ENCODE measurements at places on chromosomes 3 and 15.
A peak's percentile ranks its signal among the peaks of the same experiment; 100 is the strongest.

- no peak for DNase-seq
These were observed 10.7 kb upstream of the CSPG4 start for GRCh38 chr15:75723171-75723846.

DNA sequence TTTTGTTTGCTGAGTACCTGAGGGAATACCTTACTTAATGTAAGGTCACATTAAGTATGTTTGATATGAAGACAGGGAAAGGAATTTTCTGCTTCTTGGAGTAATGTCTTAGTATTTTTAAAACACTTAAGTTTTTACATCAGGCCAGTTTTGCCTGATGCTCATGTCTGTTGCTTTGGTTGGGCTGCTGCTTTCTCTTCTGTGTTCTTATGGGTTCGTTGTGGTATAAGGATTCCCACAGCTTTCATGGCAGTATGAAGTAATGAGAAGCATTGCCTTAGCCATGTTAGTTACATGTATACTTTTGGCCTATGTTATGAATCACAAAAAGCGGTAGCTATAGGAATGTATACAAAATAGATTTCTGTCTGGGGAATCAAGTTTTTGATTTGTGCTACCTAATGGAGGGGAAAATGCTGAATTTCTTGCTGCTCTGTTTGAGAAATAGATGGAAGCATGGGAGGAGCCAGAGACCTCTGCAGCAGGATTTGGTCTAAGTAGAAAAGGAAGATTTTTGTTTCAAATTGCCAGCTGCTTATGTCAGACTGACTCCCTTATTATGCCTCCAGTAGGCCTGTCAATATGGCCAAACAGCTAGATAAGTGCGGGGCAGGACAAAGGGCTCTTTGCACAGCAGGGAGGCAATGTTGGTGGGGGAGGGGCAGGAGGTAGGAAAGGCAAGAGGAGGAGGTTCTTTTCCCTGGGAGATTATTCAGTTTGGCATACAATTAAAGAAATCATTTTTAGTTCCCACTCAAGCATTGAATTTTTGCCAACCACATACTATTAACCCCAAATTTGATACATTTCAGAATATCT lies 5.2 kb downstream of the SETD5 start:
- peak; percentile 7 for DNase-seq

DNA sequence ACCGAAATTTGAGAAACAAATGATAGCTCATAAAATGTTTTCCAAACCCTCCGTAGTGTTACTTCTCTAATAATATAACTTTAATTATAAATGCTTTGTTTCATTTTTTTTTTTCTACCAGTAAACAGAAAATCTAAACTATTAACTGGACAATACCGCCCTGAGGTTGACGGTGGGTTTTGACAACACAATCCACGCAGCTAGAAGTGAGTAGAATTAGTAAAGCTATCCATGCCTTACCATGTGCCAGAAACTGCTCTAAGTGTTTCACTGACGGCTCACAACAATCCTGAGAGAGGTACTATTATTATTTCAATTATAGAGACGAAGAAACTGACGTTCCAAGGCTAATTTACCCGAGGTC lies 410 bp downstream of the NDUFAF1 start:
- no peak for DNase-seq

- no peak for DNase-seq
These were observed 198.2 kb upstream of the LMCD1 start for GRCh38 chr3:8303466-8303865.

GRCh38 chr3:195571361-195571760 lies 12.4 kb downstream of the APOD start:
- DNase-seq, result no peak

DNA sequence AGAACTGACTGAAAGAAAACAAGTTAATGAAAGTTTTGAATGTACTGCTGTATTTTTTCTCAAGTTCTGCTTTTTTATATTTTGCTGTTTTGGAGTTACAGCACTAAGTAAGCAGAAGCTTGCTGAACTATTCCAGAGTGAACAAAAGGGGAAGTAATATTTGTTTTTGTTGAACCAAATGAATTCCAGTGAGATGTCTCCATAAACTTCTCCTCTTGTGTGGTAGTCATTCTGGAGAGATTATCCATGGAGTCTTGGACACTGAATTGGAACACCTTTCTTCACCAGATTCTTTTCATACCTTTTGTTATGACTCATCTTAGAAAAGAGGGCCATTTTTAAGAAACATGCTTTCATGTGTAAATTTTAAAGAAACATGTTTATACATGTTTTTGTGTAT lies 8.8 kb downstream of the ANKUB1 start:
- no peak for DNase-seq

GRCh38 chr3:23888617-23889228 lies 28.1 kb downstream of the NKIRAS1 start:
- no peak for DNase-seq

DNA sequence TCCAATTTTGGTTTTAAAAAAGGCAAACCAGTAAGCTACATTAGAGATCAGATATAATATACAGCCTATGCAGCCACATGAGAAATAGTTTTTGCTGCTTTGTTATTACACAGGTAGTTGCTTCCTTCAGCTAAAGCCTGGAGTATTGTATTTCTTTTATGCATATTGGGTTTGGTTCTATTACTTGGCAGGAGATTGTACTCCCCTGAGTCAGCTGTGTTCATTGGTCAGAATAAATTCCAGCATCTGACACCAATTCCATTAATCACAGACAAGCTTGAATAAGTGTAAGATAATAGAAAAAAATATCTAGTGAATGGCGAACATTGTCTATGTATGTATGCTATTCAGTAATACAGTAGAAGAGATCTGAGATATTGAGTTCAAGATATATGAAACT lies 26.1 kb upstream of the ZCWPW2 start:
- no peak for DNase-seq

DNA sequence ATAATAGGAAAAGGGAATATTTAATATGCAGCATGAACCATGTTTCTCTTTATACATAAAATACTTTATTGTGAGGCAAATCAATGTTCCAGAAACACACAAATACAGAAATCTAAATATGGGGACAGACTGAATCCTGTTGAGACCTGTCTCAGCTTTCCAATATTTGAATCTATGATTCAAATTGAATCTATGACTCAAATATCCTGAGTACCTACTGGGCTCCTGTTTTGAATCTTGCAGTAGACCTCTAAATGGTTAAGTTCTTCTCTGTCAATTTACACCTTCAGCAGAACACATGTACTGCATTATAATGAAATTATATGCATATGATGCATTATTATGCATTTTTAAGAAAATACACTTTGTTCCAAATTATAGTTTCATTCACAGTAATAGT lies 143.2 kb upstream of the PLXND1 start:
- DNase-seq, result no peak

DNA sequence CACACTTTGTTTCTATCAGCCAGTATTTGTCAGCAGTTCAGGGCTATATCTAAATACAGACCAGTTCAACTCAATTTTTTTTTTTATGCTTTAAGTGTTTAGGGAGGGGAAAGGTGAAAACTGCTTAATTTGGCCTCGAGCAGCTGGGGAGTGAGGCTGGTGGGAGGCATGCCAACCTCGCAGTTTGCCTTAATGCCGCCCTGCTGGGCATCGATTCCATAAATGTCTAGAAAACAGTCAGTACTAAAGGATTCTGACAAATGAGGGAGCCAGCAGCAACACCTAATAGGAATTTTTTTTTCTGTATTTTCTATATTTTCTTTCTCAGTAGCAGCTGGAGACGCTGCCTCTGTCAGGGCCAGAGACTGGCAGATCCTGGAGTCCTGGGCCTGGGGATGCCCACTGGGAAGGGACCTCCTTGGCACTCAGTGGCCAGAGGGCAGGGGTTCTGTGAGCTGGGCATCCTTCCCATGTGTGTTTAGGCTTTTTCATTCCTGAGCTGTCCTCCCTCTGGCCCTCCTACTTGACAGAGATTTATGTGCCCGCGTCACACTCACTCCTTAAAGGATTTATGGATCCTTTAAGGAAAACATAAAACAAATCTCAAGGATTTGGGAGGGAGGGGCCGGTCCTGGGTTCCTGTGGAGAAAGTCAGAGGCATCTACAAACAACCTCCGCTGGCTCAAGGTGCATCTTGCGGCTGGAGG lies 117.8 kb downstream of the WNT5A start:
- no peak for DNase-seq

Measured in NCI-H1092 (cell line).